T-helper 9 cell (primary cell): ENCODE measurements at places on chromosomes 5 and 9.

DNA sequence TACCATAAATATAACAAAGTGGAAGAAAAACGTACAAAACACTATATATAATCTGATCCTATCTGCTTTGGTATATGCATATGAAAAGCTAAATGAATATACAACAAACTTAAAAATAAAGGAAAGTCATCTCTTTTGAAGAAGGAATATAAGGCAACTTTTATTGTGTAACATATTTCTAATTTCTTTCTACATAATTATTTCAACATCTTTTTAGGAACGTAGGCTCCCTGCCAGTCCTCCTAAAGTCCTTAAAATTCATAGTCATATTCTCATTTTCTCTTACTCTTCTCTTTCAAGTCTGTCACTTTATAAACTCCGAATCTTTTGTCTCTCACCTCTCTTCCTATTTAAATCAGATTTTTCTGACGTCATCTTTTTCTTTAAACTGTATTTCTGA, 9.6 kb downstream of the DEPDC1B start:
- DNase-seq, result no peak

- no peak for DNase-seq
These were observed 501.3 kb upstream of the FTMT start for GRCh38 chr5:121350181-121350930.

DNA sequence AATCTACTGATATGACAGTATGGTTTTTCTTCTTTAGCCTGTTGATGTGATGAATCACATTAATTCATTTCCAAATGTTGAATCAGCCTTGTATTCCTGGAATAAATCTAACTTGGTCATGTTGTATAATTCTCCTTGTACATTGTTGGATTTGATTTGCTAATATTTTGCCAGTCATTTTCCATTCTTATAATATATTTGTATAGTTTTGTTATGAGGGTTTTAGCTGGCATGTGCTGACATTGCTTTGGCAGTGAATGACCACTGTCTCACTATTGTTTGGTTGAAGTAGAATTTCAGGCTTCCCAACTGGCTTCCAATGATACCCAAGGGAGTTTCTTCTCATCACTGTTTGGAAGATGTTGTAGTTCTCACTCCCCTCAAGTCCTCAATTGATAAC, 983.0 kb upstream of the PTPRD start:
- DNase-seq, result no peak

DNA sequence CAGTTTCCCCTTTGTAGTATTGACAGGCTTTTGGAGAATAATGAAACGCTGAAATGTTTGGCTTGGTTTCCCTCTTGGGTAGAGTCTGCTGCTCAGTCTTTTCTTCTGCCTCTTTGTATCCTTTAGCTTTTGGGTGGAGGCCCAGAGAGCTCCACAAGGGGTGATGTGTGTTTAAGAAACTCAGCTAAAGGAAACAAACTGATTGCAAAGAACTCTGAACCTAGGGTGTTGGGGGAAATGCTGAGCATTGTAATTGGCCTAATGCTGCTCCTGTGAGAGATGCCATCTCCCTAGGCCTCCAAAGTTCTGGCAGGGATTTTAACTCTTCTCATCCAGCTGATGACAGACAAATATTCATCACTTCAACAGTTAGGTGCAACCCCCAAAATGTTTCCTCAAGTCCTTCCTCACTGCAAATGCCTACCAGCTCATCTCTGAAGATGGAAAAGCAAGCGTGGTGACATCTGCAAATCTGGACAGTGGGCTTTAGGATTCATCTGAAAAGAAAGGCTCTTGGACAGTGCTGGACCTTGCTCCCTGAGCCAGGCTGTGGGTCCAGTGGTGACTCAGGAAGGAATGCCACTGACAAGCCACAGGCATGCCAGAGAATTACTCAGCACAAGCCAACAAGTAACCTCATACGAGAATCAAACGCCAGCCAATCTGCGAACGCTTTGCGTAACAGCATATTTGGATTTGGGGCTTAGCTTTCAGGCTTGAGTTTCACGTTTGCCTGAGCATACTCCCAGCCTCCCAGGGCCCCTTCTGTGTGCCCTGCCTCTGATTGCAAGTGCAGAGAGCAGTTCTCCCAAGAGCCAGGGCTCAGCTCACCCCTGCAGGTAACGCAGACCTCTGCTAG, 30.5 kb upstream of the ZSWIM6 start:
- DNase-seq, result no peak

GRCh38 chr9:121883281-121884056, 209.6 kb downstream of the TTLL11 start:
- DNase-seq, result no peak

GRCh38 chr9:86503314-86503713, 149.1 kb upstream of the TUT7 start:
- no peak for DNase-seq

DNA sequence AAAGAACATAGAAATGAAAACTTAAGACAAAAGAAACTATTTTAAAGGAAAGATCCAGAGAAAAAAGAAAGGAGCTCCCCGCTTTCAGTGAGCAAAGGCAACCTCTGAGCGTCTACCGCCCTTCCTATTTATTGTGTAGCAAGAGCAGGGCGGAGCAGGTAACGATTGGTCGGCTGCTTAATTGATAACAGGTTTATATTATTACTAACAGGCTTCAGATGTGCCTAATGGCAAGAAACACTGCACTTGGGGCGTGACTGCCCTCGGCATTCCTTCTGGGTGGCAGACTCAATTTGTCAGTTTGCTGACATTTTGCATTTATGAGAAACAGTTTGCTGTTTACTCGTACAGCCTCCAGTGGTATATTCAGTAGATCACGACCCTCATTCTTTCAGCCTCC, 482.7 kb upstream of the C9orf72 start:
- DNase-seq, result no peak

- DNase-seq, result no peak
These were observed 123.5 kb upstream of the SLCO6A1 start for GRCh38 chr5:102622262-102622661.

DNA sequence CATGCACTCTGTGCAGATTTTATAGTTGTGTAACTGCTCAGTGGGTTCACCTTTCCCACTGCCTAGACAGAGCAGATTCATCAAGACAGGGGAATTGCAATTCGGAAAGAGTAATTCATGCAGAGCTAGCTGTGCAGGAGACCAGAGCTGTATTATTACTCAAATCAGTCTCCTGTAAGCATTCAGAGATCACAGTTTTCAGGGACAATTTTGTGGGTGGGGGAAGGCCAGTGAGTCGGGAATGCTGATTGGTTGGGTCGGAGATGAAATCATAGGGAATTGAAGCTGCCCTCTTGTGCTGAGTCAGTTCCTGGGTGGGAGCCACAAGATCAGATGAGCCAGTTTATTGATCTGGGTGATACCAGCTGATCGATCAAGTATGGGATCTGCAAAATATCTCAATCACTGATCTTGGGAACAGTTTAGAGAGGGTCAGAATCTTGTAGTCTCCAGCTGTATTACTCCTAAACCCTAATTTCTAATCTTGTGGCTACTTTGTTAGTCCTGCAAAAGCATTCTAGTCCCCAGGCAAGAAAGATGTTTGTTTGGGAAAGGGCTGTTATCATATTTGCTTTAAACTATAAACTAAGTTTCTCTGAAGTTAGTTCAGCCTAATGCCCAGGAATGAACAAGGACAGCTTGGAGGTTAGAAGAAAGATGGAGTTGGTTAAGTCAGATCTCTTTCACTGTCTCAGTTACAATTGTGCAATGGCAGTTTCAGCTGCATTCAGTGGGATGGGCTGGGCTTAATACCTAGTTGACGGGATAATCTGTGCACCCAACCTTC, 12.7 kb upstream of the SVEP1 start:
- DNase-seq, result no peak

GRCh38 chr5:17020678-17021601, 84.9 kb upstream of the MYO10 start:
- no peak for DNase-seq

DNA sequence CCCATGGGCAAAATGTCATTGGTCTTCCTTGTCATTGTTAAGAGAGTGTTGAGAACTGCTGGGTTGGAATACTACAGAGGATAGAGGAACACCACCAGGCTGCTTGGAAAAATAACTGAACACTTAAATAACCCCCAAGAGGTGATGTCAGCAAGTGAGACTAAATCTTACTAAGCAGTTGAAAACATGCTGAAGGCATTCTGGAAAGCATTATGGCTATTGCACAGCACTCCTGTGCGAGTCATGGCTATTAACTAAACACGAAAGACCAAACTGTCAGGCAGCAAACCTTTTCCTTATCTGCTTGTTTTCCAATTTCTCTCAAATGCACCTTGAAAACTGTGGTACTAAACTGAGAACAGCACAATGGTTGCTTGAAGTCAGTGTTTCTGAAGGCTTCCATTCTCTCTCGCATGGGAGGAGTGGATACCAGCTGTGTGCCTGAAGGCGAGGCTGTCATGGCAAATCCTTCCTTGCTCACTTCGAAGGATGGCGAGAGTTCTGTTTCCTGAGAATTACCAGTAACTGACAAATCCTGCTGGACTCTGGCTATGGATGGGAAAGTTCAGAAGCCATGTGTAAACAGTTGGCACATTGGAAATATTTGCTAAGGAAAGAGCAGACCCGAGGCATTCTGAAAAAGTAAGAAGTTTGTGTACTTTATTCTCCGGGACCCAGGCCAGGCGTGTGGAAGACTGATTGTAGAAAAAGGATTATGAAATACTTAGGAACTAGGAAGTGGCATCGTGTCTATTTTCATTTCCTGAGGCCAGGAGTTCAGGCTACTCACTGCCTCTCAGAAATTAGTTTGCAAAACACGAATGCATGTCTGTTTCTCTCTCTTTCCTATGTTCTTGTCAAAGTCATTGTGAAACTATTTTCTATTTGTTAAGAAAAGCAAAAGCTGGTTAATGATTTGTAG, 182.1 kb downstream of the DMRT2 start:
- DNase-seq, result no peak

DNA sequence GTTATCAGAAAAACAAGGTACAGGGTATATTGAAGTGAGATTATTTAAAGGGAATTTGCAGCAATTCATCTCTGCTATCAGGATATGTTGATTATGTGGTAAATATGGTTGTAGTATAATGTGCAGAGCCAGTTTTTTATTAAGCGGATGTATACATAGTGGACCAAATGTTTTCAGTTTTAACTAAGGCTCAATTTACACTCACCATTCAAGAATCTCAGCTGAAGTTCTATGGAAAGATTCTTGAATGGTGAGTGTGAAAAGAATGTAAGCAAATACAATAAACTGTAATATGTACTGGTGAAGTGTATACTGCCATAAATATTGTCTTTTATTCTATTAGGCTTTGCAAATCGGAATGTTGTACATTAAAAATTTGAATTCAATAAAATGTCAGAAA, 895.9 kb upstream of the CDH10 start:
- no peak for DNase-seq

- DNase-seq, result no peak
These were observed 129.7 kb downstream of the CEMIP2 start for GRCh38 chr9:71638627-71639026.

- DNase-seq, result no peak
These were observed 264.8 kb downstream of the DOCK8 start for GRCh38 chr9:479304-479970.

DNA sequence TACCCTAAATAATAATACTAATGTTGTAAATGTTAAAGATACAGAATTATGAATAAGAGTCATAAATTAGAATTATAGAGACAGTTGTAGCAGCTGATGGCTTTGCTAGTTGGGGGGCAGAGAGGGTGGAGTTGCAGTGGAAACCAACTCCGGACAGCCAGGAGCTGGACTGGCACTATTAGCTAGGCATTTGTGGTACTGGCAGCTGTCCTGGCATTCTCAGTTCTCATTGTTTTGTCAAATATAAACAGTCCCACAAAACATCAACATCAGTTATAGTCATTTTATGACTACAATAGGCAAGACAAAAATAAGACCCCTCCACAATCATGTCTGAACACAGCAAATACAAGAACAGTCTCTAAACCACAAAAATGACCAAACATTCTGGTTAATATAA, 2.8 kb upstream of the FBXL17 start:
- no peak for DNase-seq

DNA sequence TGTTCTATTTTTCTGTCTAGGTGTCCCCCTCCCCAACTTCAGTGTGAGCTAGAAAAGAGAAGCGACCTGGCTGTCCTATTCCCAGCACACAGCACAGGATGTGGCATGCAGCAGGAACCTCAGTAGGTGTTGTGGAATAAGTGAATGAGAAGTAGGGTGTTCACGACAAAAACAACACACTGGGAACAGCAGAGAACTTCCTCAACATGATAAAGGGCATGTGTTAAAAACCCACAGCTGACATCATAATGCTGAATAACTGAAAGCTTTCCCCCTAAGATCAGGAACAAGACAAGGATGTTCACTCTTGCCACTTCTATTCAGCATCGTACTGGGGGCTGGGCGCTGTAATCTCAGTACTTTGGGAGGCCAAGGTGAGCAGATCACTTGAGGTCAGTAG, 155.6 kb upstream of the ZNF618 start:
- DNase-seq, result no peak

DNA sequence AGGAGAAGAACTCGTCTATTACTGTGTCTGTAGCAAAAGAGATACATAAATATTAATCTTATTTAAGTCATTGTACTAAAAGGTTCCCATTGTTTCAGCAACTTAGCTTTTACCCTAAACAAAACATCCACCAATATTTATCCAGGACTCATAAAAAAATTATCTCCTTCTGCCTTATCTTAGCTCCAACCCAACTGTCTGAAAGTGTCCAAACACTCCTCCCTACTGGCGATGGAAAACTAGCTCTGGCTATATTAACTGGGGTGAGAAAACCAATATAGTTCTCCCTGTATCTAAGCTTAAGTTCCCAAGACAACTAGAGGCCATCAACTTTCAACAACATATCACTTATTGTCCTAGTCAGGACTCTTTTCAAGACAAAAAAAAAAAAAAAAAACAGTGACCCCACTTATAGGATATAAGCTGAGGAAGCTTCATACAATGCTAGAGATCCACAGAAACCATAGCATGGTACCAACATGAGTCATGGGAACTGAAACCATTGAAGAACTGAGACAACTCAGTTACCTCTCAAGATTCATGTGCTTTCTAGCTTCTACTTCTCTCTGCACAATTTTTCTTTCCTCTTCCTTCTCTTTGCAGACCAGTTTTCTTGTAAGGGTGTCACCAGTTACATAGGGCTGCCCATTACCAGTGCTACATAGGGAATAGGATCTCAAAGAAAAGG, 150.7 kb upstream of the RASA1 start:
- DNase-seq, result no peak

GRCh38 chr5:112304743-112305142, 114.3 kb downstream of the EPB41L4A start:
- DNase-seq, result no peak

DNA sequence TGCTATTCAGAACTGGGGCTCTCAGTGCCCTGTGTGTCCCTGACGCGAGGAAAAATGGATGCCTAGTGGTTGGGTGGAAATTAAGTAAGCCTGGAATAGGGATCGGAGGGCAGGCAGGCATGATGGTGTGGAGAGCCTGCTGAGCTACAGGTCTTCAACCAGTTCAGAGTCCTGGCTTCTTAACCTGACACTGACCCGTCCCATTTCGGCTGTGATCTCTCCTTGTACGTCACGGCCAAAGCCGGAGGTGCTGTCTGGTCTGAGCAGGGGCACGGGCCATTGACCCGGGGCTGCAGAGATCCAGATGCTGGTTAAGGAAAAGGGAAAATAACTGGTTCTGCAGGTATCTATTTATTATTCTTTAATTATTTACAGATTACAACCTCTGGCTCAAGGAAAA, 27.9 kb downstream of the RHOBTB3 start:
- no peak for DNase-seq

- no peak for DNase-seq
These were observed 151.8 kb upstream of the VLDLR start for GRCh38 chr9:2469681-2470221.

- DNase-seq, result no peak
These were observed at the start of gene RASEF for GRCh38 chr9:83062651-83063527. TSS of gene RASEF (minus strand) at chr9:83063142. CDS start at chr9:83062867, 275 bp downstream.

- no peak for DNase-seq
These were observed 312.4 kb upstream of the SMARCA2 start for GRCh38 chr9:1702701-1703100.
